ENCODE measurements at places on chromosomes 6 and 20.
A peak's percentile ranks its signal among the peaks of the same experiment; 100 is the strongest.

DNA sequence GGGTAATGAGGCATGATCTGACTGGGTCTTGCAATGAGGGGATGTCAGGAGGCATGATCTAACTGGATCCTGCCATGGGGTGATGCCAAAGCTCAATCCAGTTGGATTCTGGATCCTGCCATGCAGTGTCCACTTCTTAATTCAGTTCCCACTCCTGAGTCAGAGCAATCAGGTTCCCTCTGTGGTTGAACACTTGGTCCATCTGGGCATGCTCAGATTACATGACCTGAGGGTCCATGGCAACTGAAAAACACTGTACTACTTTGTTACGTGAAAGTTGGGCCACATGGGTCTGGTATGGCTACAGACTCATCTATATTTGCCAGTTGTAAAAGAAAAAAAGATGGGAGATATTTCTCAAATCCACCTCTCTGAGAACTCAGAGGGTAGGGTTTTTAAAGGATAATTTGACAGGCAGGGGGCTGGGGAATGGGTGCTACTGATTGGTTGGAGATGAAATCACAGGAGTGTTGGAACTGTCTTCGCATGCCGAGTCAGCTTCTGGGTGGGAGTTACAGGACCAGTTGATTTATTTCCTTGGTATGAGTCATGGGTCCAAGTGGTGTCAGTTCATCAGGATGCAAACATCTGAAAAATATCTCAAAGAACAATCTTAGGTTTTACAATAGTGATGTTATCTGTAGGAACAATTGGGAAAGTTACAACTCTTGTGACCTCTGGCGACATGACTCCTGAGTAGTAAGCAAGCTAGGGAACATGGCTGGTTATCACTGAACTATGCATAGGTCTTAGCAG lies 21.6 kb downstream of the C6orf163 start:
- DNase-seq = no peak

- no peak for DNase-seq
These were observed 1.8 kb downstream of the WRNIP1 start for GRCh38 chr6:2766767-2767656.

DNA sequence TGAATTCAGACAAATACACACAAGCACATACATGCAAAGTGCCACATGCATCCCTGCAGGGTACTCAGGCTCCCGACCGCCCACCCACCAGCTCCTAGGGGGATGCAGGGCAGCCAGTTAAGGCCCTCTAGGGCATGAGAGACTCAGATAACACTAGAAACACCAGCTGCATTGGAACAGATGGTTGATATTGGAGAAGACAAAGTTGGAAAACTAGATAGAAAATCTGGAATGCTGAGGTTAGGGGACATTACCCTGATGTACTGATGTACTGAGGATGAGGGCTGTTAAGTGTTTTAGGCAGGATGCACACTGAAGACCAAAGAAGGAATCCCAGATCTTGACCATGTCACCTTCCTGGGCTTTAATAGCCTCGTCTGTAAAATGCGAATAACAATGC lies 134.6 kb upstream of the ECI2 start:
- no peak for DNase-seq

DNA sequence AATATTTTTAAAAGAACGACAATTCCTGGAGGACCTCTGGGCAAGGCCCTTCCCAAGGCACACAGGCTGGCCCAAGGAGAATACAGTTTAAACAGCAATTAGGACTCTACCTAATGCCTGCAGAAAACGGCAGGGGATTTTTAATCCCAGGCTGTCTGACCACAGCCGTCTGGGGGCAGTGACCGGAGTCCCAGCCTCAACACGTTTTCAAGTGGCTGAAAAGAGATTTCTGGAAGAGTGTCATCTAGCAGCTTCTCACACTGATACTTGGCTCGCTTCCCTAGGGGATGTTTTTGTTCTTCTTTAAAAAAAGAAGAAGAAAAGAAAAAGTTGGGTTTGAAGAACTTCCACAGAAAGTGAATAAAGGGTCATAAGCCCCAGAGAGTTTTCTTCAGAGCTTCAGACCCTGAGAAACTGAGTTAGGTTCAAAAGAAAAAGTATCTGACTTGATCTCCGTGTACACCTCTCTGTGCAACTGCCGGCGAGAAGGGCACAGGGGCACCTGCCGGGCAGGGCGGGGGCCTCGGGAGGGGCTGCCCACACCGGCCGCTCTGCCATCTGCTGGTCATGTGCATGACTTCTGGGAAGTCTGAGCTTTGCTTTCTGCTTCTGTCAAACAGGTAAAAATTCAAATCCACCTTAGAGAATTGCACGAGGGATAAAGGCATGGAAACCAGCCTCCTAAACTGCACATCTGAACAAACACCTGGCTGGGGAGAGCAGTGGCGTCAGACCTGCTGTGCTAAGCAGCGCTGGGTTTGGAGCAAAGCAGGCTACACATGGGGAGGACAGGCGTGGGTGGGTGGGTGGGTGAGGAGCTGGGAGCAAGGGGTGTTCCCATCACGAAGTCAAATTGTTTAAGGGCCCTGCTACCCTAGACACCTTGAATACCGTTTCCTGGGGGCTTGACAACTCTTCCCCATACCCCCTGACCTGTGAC lies 33.0 kb downstream of the RRBP1 start:
- peak; percentile 6 for DNase-seq

DNA sequence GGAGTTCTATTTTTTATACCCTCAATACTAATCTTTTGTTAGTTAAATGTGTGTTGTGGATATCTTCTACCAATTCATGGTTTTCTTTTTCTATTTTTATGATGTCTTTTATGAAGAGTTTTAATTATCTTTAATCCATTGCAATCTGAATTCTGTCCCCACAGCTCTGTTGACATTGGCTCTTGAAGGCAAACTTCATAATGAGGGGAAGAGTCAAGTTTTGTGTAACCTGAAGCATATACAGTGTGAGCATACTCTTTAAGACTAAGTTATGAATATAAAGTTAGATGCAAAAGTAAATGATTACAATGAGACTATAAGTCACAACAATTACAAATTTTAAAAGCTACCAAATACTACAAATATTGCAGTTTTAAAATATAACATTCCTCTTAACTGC lies 34.2 kb downstream of the RNF217 start:
- DNase-seq = no peak

DNA sequence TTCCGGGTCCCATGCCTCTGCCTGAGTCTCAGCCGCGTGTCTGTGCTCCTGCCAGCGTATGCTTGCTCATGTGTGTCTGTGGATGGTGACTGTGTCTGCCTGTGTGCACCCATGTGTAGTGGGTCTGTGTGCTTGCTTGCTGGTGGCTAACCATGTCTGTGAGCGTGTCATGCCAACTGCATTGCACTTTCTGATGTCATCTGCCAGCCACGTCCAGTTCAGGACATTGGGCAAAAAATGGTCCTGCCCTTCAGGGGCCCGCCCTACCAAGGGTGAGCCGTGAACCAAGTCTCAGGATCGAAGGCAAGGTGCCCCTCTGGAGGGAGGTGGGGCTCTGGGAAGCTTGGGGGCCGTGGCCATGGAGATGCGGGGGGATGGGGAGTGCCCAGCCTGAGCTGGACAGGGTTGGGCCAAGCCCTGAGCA lies 9.4 kb upstream of the ZBTB46 start:
- no peak for DNase-seq

DNA sequence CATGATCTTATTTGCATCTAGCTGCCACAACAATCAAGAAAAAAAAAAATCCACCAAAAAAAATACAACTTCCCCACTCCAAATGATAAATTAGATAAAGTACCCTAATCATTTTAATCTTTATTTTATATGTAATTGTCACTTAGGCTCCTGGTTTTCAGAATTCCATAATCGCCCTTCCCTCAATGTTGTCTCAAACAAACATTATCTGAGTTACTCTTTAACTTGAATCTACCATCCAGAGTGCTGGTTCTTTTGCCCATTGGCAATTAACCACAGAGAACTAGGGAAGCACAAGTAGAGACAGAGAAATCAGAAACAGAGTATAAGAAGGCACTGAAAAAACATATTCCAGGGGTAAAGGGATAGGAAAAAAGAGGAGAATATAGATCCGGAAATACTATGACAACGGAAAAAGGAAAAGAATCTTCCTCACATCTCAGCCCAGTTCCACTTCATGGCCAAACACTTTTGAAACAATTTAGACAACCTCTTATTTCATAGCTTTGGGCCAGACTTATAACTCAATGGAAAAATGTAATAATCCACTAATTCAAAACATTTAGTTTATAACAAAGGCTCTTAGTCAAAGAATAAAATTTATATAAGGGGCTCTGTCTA lies 861 bp upstream of the NHSL1 start:
- DNase-seq = no peak

DNA sequence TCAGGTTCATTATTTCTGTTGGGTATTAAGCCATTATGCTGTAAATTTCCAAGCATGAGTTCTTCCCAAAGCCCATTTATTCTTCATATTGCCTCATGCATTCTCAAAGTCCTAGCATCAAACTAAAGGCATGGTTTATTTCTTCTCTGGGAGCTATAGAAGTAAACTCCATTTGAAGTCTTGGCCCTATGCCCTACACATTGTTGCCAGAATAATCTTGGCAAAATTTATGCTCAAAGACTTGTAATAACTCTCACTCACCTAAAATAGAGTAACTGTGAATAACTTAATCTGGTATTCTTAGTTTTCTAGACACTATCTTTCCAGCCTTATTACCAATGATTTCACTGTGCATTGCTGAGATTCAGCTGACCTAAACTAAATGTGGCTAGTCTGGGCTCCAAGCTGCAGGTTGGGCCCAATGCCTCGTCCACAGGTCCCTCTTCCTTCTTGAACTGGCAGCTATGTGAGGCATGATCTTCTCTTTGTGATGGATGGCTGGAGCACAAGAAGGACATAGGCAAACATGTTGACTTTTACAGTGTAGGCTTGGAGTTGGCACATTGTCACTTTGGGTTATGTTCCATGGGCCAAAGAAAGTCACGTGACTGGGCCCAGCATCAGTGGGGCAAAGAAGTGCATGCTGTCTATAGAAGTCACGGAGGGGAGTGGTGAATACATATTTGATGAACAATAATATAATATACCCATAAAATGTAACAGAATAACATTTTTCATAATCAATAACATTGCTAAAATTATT lies 39.1 kb upstream of the ANKEF1 start:
- DNase-seq = no peak

DNA sequence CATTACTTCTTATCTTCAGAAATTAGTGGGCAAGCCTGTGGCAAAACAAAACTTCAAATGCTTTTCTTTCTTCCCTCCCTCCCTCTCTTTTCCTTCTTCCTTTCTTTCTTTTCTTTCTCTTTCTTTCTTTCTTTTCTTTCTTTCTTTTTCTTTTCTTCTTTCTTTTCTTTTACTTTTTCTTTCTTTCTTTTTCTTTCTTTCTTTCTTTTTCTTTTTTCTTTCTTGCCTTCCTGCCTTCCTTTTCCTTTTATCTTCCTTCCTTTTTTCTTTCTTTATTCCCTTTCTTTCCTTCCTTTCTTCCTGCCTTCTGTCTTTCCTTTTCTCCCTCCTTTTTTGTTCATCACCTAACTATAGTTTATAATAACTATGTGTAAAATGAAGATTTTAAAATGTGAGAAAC lies 295.1 kb downstream of the SMOC2 start:
- no peak for DNase-seq

DNA sequence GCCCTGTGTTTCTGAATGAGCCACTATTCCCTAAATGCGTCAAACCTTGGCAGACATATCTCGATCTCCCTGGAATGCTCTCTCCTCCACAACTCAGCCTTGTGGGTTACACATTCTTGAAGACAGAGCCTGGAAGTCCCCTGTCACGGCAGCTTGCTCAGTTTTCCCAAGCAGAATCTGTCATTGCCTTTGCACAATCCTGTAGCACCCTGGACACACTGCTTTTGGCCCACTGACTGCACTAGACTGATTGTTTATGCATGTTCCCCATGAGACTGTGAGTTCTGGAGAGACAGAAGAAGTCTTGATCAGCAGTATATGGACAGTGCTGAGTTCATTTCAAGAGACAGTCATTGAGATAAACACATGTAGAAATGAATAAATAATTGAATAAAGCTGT lies 406.7 kb downstream of the CD83 start:
- DNase-seq = no peak

- no peak for DNase-seq
These were observed 224.2 kb upstream of the SYNCRIP start for GRCh38 chr6:85866758-85867401.

DNA sequence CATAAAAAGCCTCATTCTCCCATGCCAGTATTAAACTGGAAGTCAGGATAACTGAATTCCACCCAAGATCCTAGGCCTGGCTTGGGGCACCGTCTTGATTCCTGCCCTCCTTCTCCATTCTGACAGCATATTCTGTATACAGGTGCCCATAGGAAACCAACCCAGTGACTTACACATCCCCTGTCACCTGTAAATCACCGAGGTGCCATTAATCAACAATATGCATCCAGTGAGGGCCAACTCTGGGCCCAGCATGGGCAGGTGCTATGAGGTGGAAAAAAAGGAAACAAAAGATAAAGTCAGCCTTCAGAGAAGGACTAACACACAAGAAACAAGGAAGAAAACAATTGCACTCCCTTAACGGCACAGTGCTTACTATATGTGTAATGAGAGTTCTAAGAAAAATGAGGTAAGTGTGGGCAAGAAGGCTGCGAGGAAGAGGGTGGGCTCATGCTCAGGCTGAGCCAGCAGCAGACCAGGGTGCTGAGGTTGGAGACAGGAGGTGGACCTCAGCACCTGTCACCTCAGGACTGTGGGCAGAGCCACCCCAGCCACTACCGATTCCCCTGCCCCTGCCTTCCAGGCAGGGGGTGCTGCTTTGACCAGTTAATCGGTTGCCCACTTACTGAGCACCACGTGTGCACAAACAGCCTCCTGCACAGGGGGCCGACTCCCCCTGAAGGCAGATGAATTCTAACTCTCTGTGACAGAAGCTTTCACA lies 105.9 kb downstream of the TRERF1 start:
- no peak for DNase-seq

DNA sequence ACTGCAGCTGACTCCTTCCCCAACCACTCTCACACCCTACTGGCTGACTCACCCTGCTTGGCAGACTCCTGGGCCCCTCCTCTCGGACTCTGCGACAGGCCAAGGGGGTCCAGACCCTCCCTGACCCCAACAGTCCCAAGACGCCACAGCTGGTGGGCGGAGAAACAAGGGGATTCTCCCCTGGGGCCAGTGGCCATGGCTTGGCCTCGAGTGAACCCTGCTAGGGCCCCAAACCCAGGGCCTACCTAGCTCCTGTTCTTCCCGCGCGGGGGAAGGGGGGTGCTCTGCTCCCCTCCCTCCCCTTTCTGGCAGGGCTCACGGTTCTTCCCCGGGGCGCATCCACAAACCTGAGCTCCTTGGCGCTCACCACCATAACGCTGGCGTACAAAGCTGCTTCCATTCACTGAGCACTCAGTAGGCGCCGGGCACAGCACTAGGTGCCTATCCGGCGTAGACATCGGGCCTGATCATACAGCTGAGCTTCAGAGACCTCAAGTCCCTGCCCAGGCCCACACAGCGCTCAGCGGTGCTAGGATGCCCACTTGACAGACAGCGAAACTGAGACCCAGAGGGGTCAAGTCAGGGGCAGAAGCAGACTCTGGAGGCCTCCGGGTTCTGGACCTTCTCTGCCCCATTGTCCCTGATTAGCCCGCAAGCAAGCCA lies 597 bp downstream of the ADA start:
- no peak for DNase-seq
